ENCODE measurements at places on chromosomes 13 and 19. TPM values are rescaled to one million over a fixed set of nuclear protein-coding genes. Genes with fewer than 3 reads are reported as not detected.
A peak's percentile ranks its signal among the peaks of the same experiment; 100 is the strongest.

The ZNF440 gene
- 2.3 TPM for polyA plus RNA-seq

- DNase-seq = peak; percentile 84
These were observed 28.4 kb downstream of the UBAC2 start for GRCh38 chr13:99228737-99229691.

The C5AR1 gene
- 0.46 TPM for polyA plus RNA-seq

The CRX gene
- polyA plus RNA-seq = not detected

The ZNF677 gene
- polyA plus RNA-seq = 19.5 TPM
